ENCODE measurements at places on chromosomes 5 and 9.

DNA sequence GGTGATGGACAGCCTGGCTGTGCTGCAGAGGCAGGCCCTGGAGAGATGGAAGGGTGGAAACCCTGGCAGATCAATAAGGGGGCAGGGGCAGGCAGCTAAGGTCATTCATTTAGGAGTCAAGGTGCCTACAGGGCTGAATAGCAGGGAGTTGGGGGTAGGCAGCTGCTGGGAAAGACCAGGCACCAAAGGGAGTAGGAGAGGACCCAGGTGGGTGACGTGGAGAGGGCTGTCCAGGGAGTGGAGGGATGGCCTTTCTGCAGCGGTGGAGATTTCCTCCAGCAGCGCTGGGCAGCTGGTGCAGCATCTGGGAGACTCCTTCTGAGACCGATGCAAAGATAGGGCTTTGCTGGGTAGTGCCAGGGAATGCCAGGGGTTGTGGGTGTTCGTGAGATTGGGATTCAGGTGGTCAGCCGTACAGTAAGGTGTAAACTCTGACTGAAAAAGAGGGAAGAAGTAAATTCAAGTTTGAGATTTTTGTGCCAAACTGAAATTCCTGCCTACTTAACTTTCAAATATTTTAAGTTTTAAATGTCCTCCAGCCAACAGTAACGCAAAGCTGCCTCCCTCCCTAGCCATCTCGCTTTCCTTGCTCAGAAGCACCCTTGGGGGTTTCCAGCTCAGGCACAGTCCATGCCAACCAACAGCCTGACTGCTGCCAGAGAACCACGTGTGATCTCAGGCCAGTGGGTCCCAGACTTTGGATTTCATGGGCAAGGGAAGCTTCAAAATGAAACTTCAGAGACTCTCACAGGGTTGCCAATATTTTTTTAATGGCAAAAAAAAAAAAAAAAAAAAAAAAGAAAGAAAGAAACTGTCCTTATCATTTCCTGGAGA is 18.6 kb upstream of the ANGPTL2 start:
- no peak for DNase-seq

DNA sequence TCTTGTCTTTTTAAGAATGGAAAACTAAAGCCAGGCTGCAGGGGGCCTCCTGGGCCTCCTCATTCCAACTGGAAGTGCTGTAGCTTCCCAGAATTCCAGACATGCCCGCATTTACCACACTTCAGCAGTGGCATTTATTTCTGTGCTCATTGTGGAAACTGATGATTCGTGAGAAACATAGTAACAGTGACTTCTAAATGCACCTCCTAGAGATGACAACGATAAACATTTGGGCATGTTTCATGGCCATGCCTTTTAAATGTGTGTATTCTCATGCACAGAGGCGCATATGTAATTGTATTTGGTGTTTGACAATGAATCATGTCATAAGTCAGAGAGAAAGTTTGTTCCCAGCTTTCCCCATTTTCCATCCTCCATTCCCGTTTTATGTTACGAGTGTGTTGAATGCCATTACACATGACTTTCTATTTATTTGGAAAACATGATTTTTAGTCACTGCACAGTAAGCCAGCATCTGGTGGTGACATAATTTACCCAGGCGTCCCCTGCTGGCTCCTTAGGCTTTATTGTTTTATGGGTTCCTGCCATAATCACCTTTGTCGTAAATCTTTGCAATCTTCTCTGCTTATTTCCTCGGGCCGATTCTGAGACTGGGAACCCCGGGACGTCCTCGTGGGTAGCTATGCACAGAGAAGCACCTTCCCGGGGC is 68.8 kb upstream of the FCN2 start:
- no peak for DNase-seq

DNA sequence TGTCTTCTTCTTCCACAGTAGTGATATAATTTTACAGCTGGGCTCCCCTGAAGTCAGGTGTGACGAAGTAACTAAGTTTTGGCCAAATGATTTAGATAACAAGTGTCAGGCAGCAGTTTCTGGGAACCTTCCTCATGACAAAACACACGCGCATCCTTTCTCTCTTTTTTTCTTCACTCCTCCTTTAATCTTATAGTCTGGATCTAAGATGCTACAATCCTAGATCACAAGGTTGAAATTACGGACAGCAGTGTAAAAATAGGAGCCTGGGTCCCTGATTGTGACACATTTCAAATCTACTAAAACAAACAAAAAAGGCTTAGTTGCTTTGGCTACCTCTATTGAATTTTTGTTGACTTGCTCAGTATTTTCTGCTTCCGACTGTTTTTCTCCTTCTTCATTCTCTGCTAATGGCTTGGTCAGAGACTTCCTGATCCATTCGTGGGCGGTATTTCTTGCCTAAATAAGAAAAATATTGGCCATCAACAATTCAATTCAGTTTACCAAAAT is 36.1 kb downstream of the FAM114A2 start:
- no peak for DNase-seq

GRCh38 chr5:73917433-73917832 is 291.4 kb downstream of the ARHGEF28 start:
- DNase-seq, result no peak

DNA sequence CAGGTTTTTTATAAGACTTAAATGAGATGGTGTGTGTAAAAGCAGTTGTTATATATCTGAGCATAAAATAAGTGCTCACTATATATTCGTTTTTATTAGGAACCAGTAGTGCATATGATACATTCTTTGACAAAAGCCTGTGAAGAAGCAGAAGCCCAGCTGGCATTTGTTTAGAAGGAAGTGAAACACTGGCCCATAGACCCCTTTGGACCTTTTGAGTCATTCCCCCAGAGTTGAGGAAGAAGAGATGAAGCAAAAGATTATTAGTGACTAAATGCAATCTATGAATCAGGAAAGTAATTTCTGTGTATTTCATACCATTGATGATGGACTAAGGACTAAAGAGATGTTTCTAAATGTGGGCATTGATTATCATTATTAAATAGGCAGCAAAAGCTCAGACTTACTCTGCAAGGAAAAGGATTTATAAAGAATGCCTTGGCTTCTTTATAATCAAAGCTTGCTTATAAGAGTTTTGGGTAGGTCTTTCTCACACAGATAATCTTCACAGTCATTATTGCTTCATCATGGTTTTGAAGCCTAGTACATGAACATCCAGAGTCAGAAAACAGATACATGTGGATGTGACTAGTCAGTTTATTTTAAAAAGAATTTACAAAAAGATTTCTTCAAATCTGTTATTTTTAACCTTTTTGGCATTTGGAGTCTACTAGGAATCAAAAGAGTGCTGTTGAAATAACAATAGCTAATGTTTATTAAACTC is 16.9 kb upstream of the FER start:
- peak; percentile 31 for DNase-seq

GRCh38 chr5:24547132-24547531 is 97.6 kb downstream of the CDH10 start:
- no peak for DNase-seq

GRCh38 chr5:55853041-55853670 is 2.0 kb downstream of the IL31RA start:
- DNase-seq, result no peak

DNA sequence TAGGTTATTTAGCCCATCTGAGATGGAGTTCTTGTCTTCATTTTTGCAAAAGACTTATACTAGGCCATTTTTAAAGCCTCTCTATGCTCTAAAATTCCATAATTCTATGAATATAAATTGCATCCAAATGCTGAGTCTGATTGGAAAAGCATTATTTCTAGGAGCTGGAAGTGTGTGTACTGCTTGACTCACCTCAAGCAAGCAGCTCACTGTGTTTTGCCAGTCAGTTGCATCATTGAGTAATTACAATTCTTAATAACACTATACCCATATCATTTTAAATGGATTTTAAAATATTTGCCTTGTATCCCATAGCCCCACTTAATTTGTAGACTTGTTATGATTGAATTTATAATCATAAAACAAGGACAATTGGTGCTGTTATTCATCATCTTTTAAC is 161.0 kb downstream of the PAM start:
- DNase-seq, result no peak

DNA sequence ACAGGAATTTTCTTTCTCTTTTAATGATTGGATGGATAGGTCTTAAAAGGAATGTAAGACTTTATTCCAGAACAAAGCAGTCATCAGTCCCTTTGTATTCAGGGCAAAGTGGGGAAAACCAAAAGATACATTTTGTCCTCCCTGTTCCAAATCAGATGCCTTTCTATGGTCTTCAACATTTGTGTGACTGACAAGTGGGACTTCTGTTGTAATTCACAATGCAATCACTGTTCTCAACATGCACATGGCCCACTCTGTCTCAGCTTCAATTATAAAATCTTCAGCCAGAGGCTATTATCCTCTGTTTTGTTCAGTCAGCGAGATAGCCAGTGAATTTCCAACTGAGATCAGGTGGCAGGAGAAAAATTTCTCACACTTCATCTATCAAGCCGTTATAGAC is 95.5 kb upstream of the ERBIN start:
- no peak for DNase-seq

Data from tibial artery (tissue), 4 donors.